Activated CD4-positive, alpha-beta T cell treated with anti-CD3 and anti-CD28 coated beads, Interleukin-2, amount 50 U/mL, for 48 hours (primary cell): ENCODE measurements at places on chromosomes 7 and 10.
A peak's percentile ranks its signal among the peaks of the same experiment; 100 is the strongest.

DNA sequence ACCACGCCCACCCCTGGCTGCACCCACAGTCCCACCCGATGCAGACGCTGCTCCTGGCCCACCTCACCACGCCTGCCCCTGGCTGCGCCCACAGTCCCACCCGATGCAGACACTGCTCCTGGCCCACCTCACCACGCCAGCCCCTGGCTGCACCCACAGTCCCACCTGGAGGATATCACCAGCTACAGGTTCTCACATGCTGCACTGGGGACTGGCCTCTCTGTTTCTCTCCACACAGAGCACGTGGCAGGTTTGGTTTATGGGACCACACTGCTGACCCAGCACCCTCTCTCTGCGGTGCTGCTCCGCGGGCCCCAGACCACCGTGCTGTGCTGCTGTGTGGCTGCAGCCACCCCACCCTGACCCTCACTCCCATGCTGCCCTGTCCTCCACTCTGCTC lies 120.9 kb downstream of the VIPR2 start:
- DNase-seq, result no peak

GRCh38 chr10:93039721-93040120 lies 20.9 kb upstream of the CYP26C1 start:
- no peak for DNase-seq

GRCh38 chr7:10560497-10560896 lies 413.2 kb upstream of the PHF14 start:
- DNase-seq, result no peak

DNA sequence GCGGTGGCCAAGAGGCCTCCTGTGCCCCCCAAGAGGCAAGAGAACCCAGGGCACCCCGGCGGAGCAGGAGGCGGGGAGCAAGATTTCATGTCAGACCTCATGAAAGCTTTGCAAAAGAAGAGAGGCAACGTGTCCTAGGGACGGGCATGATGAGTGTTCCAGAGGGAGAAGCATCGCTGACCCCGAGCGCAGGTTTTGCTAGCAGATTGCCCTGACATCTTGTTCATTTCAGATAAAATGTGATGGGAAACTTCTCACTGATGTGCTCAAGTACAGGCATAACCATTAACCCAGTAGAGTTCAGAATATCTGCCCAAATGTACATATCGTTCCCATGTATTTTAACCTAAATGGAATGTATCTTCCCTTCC lies 129.2 kb downstream of the APBB1IP start:
- DNase-seq, result no peak

- DNase-seq, result no peak
Observed at GRCh38 chr10:51170518-51171245, 96.4 kb downstream of the PRKG1 start.

GRCh38 chr7:22201186-22201880 lies 155.6 kb downstream of the RAPGEF5 start:
- DNase-seq, result no peak

GRCh38 chr7:1920266-1920681 lies 250.2 kb downstream of the ELFN1 start:
- DNase-seq, result peak; percentile 33

GRCh38 chr7:127392182-127392565 lies 334 bp downstream of the ZNF800 start:
- peak; percentile 67 for DNase-seq
